ENCODE measurements at places on chromosomes 7 and 10. TPM values are rescaled to one million over a fixed set of nuclear protein-coding genes. Genes with fewer than 3 reads are reported as not detected.
A peak's percentile ranks its signal among the peaks of the same experiment; 100 is the strongest.

- H3K4me1 ChIP-seq: no peaks in the 10 kb centered on the region
- no peaks in the 10 kb centered on the region for H3K36me3 ChIP-seq
- DNase-seq: peak; percentile 76
These were observed 258.4 kb downstream of the SEMA3A start for GRCh38 chr7:83936056-83936708.

ZNF277 gene
- 8.7 TPM for total RNA-seq

DNA sequence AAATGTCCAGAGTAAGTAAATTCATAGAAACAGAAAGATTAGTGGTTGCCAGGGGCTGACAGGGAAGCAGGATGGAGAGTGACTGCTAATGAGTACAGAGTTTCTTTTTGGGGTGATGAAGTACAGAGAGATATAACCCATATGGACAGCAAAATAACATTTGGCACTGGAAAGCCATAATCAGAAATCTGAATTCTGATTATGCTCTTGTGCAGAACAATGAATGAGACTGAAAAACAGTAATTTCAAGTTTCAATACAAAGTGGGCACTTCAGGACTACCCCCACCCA is 4.5 kb downstream of the RHEB start:
- DNase-seq: no peak
- H3K4me3 ChIP-seq: no peak overlapping the region
- no peak overlapping the region for H3K27ac ChIP-seq
- H3K36me3 ChIP-seq: no peaks in the 10 kb centered on the region
- peaks cover 21% of the 10 kb centered on the region for H3K4me1 ChIP-seq

GRCh38 chr7:46424934-46425333 is 503.9 kb upstream of the IGFBP3 start:
- no peaks in the 10 kb centered on the region for H3K4me1 ChIP-seq
- H3K27ac ChIP-seq: no peak overlapping the region
- no peaks in the 10 kb centered on the region for H3K27me3 ChIP-seq

GRCh38 chr7:41005374-41005901 is 697.5 kb downstream of the INHBA start:
- peak; percentile 81 for DNase-seq
- H3K4me3 ChIP-seq: no peak overlapping the region
- H3K27ac ChIP-seq: peak overlapping the region; percentile 84
- H3K36me3 ChIP-seq: no peaks in the 10 kb centered on the region
- no peaks in the 10 kb centered on the region for H3K27me3 ChIP-seq

SLC26A4 gene
- not detected for total RNA-seq

DNA sequence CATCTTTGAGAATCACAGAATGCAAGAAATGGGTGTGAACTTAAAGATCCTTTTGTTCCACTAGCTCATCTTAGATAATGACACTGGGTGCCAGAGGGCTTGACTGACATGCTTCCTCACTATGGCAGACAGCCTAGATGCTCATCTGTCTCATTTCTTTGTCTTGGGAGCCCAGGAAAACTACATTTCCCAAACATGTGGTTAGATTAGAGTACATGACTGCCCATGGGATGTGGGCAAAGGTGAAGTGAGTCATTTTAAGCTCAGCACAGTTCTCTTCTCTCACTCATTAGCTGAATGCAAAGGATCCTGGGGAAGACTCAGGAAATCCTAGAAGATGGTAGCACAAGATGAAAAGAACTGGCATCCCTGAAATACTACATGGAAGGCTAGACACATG is 32.5 kb upstream of the TBX20 start:
- peak; percentile 52 for DNase-seq
- no peak overlapping the region for H3K4me3 ChIP-seq
- no peaks in the 10 kb centered on the region for H3K4me1 ChIP-seq
- peaks cover 13% of the 10 kb centered on the region for H3K27me3 ChIP-seq
- H3K36me3 ChIP-seq: no peaks in the 10 kb centered on the region
- H3K27ac ChIP-seq: no peak overlapping the region

KCNMA1 gene
- total RNA-seq: 143 TPM

- H3K36me3 ChIP-seq: no peaks in the 10 kb centered on the region
- H3K27me3 ChIP-seq: no peaks in the 10 kb centered on the region
- peaks cover 10% of the 10 kb centered on the region for H3K4me1 ChIP-seq
- H3K4me3 ChIP-seq: no peak overlapping the region
- peak; percentile 67 for DNase-seq
These were observed 450.0 kb downstream of the SUGCT start for GRCh38 chr7:40584667-40585433.

DNA sequence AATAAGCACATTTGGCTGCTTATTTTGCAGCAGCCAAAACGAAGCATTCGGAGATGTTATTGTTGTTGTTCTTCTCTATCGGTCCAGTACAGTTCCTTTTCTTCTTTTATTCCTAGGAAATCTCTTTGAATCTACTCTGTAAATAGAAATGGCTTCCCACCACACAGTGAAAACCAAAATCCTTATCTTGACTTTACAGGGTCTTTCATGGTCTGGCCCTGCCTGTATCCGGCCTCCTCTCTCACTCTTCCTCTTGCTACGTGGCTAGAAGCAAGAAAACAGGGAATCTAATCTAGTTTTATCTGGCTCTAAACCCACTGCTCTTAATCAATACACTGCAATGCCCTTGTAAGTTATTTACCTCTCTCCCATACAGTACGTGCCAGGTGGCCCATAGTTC is 926.0 kb upstream of the C7orf33 start:
- no peak overlapping the region for H3K27ac ChIP-seq
- no peaks in the 10 kb centered on the region for H3K4me1 ChIP-seq
- no peak for DNase-seq
- no peaks in the 10 kb centered on the region for H3K36me3 ChIP-seq
- H3K27me3 ChIP-seq: no peaks in the 10 kb centered on the region
- no peak overlapping the region for H3K4me3 ChIP-seq

DNA sequence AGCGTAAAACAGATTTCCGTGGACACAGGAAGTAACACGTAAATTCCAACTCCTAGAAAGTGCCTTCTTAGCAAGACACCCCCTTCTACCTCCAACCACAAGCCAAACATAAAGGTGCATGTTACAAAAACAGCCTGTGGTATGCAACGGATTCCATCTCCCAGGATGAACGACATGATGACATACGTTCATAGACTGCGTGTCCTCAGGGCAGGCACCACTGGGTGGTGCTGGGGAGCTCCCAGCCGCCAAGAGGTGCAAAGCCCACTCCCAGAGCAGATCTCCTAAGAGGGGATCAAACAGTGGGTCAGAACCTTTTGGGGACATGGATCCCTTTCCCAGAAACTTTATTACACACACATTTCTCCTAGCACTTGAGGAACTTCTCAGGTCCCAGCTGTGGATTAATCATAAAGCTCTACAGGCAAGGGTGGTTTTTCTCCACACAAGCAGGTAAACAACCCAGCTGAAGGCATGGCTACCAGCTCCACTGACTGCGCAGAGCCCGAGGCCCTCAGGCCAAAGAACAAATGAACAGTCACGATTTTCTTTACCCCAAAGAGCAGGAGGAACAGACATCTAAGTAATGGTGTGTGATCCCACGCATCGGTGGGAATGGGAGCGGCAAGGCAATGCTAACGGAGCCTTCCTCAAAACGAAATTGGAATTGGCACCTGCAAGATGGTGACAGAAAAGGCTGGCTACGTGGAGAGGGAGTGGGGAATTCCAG is 13.8 kb downstream of the PSAP start:
- no peak for DNase-seq
- peak overlapping the region; percentile 35 for H3K27ac ChIP-seq
- 0 out of 2 replicates have a peak, but pooled peaks cover 4% of the 10 kb centered on the region for H3K36me3 ChIP-seq
- peaks cover 20% of the 10 kb centered on the region for H3K4me1 ChIP-seq
- H3K27me3 ChIP-seq: no peaks in the 10 kb centered on the region

TYW1 gene
- 12.8 TPM for total RNA-seq

ATOH7 gene
- total RNA-seq: not detected

GRCh38 chr7:38862666-38863065 is 46.3 kb downstream of the VPS41 start:
- H3K4me1 ChIP-seq: peaks cover 26% of the 10 kb centered on the region
- H3K27ac ChIP-seq: no peak overlapping the region

DNA sequence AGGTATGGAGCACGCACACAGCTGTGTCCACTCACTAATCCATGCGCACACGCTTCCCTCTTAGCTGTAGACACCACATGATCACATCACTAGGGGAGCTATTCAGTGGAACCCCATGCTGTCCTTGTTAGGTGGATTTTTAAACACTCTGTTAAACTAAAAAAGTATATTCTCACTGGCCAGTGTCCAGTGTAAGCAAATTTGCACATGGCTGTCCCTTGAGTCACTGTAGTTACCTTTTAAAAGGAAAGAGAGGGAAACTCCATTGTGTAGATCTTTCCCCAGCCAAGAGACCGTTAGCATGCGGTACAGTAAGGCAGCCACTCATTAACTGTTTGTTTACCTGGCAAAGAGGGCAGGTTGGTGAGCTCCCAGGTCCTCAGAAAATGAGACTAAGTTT is 81.6 kb upstream of the INSYN2A start:
- no peak overlapping the region for H3K27ac ChIP-seq
- 0 out of 2 replicates have a peak, but pooled peaks cover 4% of the 10 kb centered on the region for H3K4me1 ChIP-seq
- no peak overlapping the region for H3K4me3 ChIP-seq
- peak; percentile 25 for DNase-seq

RUFY2 gene
- total RNA-seq: 18.3 TPM

- H3K4me3 ChIP-seq: no peak overlapping the region
- no peaks in the 10 kb centered on the region for H3K27me3 ChIP-seq
- H3K36me3 ChIP-seq: peaks cover 5% of the 10 kb centered on the region
- no peak for DNase-seq
- H3K27ac ChIP-seq: no peak overlapping the region
These were observed 29.4 kb downstream of the ZRANB1 start for GRCh38 chr10:124971276-124971675.

ATP6V0E2 gene
- total RNA-seq: 78.2 TPM

CALML5 gene
- total RNA-seq: not detected

IL6 gene
- total RNA-seq: 110 TPM

CALU gene
- 205 TPM for total RNA-seq

FOXP2 gene
- not detected for total RNA-seq

DNA sequence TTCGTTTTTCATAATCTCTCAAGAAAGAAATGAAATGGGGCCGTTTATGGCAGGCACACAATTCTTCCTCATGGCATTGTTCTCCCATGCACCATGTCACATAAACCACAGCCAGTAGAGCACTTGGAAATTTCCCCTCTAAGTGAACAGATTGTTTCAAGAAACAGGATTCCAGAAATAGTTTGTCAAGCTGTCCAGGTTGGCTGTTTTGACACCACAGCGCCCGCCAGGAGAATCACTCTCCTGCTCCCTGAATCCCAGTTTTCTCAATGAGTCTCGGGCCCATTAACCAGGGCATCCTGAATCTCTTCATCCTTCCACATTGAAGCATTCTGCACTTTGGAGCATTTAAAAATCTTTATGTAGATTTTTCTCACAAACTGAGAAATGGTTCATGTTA is 172.2 kb upstream of the NEBL start:
- DNase-seq: no peak
- H3K27me3 ChIP-seq: no peaks in the 10 kb centered on the region
- H3K4me3 ChIP-seq: no peak overlapping the region
- H3K4me1 ChIP-seq: no peaks in the 10 kb centered on the region

- peaks cover 19% of the 10 kb centered on the region for H3K36me3 ChIP-seq
- H3K4me1 ChIP-seq: peaks cover 52% of the 10 kb centered on the region
These were observed 19.7 kb downstream of the SMURF1 start for GRCh38 chr7:99124236-99124635.

ZNF485 gene
- total RNA-seq: 1.2 TPM

GRCh38 chr7:30802812-30803211 is 31.6 kb downstream of the MINDY4 start:
- H3K27ac ChIP-seq: no peak overlapping the region
- no peak overlapping the region for H3K4me3 ChIP-seq
- H3K4me1 ChIP-seq: peaks cover 44% of the 10 kb centered on the region
- no peaks in the 10 kb centered on the region for H3K36me3 ChIP-seq
- no peaks in the 10 kb centered on the region for H3K27me3 ChIP-seq

GRCh38 chr7:105835441-105835840 is 41.0 kb downstream of the ATXN7L1 start:
- no peak for DNase-seq
- no peaks in the 10 kb centered on the region for H3K27me3 ChIP-seq
- no peak overlapping the region for H3K27ac ChIP-seq
- H3K4me3 ChIP-seq: no peak overlapping the region
- peaks cover 16% of the 10 kb centered on the region for H3K4me1 ChIP-seq

DNA sequence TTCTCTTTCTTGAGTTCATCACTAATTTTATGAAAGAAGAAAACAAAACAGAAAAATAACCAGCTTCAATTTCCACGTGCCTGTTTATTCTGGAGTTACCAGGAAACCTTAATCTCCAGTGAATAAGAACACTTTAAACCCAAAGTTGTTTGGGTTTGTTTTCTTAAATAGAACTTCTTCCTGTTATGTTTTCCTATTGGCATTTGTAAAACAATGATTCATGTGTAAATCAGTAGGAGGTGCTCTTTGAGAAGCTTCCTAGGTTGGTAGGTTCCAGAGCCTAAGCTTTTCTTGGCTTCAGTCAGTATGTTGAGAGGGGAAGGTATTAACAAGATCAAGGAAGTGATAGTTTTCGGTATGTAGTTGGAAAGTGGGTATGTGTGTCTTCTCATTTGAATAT is 119.0 kb downstream of the BICC1 start:
- H3K36me3 ChIP-seq: no peaks in the 10 kb centered on the region
- no peak overlapping the region for H3K27ac ChIP-seq
- DNase-seq: no peak
- H3K27me3 ChIP-seq: peaks cover 13% of the 10 kb centered on the region

SHTN1 gene
- total RNA-seq: 9.0 TPM

DNA sequence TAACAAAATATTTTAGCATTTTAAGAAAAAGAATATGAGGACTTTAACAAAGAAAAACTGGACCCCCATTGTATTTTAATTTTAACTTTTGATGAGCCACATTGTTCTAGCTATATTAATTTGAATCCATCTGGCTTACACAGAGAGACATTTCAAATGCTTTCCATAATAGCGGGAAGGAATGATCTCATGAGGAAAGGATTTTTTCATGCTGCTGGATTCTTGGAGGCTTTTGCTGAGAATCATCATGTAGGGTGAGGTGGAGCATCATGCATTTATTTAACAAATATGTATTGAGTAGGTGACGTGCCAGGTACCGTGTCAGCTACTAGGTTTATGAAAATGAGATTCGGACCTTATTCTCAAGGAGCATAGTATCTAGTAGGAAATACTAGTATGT is 1006.3 kb downstream of the SORCS1 start:
- no peak overlapping the region for H3K4me3 ChIP-seq
- no peaks in the 10 kb centered on the region for H3K4me1 ChIP-seq
- H3K36me3 ChIP-seq: no peaks in the 10 kb centered on the region
- DNase-seq: no peak
- no peak overlapping the region for H3K27ac ChIP-seq
- H3K27me3 ChIP-seq: peaks cover 15% of the 10 kb centered on the region

DNA sequence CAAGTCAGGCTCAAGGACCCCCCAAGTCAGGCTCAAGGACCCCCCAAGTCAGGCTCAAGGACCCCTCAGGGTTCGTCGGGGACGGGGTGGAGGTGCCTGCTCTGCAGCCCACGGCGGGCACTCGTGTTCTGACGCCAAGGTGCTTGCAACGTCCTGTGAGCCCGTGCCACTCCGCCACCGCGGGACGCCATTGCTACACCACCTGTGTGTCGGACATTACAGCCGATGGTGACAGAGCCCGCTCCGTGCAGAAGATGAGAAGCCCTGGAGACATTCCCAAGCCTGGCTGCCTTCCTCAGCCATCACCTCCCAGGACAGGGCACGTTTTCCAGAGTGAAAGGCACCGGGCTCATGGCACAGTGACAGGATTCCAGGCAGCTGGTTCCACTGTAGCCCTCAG is 97.7 kb upstream of the DNAAF5 start:
- no peak overlapping the region for H3K27ac ChIP-seq
- H3K27me3 ChIP-seq: no peaks in the 10 kb centered on the region
- no peaks in the 10 kb centered on the region for H3K36me3 ChIP-seq
- H3K4me3 ChIP-seq: no peak overlapping the region
- H3K4me1 ChIP-seq: no peaks in the 10 kb centered on the region

ZNF239 gene
- 9.7 TPM for total RNA-seq

- no peaks in the 10 kb centered on the region for H3K4me1 ChIP-seq
- no peak overlapping the region for H3K4me3 ChIP-seq
- no peak overlapping the region for H3K27ac ChIP-seq
- DNase-seq: no peak
These were observed 32.1 kb upstream of the PDSS1 start for GRCh38 chr10:26665080-26666048.

Data from PC-3 (cell line).